ENCODE measurements at places on chromosomes 2 and 18.
A peak's percentile ranks its signal among the peaks of the same experiment; 100 is the strongest.

GRCh38 chr2:190158798-190159434, 96.4 kb upstream of the MSTN start:
- DNase-seq, result no peak

DNA sequence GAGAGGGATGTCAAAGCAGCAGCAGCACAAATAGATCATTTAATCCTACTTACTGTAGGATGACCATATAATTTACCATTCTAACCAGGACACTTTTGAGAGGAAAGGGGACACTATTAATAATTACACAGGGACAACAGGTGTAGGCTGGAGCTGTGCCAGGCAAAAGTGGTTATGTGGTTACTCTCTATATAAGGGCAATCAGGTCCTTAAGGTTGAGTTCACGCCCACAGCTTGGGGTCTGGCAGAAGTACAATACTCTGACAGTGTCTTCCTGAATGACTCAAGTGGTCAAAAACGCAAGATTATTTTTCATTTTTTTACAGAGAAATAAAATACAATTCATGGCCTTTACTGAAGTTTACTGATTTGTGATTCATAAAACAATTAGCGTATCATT, 2.8 kb downstream of the PREPL start:
- DNase-seq, result peak; percentile 59

DNA sequence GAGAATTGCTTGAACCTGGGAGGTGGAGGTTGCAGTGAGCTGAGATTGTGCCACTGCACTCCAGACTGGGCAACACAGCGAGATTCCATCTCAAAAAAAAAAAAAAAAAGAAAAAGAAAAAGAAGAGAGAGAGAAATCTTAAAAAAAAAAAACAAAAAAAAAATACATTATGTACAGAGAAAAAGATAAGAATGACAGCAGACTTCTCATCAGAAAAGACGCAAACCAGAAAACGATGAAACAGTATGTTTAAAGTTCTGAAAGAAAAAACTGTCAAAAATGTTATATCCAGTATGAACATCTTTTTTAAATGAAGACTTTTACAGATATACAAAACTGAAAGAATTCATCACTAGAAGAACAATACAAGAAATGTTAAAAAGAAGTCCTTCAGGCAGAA, 60.4 kb downstream of the LNPK start:
- no peak for DNase-seq

GRCh38 chr2:134127496-134127895, 126.4 kb upstream of the MGAT5 start:
- DNase-seq, result peak; percentile 84

DNA sequence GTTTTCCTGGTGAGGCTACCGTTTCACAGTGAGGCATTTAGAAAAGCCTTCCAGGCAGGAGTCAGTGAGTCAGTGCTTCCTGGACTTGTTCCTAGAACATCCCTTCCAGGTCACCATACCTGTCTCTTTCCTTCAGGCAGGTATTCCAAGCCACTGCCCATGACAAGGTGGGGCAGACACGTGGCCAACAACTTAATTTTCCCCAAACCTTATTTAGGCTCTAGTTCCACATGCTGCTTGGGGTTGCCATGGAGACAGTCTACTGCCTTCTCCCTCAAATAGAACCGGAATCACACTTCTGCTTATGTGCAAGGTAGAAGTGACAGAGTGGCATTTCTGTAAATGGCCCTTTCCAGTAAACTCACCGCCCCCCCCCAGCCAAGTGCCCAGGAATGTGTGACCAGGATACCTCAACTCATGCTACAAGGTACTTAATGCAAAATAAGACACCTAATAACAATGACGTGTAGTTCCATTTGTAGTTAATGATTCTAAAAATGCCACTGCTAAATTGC, 258.3 kb downstream of the PRKCE start:
- DNase-seq, result no peak

- DNase-seq, result no peak
Observed at GRCh38 chr2:166361351-166362153, 14.2 kb downstream of the SCN9A start.

- no peak for DNase-seq
Observed at GRCh38 chr2:99545604-99546003, 55.8 kb upstream of the REV1 start.

- no peak for DNase-seq
Observed at GRCh38 chr18:39693359-39693758, 2127.8 kb upstream of the CELF4 start.

DNA sequence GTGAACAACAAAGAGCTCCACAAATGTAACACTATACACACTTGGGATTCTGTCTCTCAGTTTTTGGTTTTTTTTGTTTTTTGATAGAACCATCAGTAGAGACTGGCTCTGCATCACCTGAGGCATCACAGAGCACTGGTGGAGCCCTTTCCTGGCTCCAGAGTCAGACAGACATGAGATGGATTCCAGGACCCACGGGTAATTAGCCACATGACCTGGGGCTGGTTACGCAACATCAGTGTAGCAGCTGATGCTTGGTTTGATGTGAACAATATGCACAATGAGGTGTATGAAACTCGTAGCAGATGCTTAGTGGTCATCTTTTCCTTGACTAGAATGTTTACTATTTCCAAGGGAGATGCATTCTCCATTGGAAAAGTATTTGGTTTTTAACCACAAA, 40.7 kb downstream of the CMPK2 start:
- DNase-seq, result no peak

- DNase-seq, result no peak
Observed at GRCh38 chr2:149018981-149019380, 19.5 kb upstream of the LYPD6B start.

DNA sequence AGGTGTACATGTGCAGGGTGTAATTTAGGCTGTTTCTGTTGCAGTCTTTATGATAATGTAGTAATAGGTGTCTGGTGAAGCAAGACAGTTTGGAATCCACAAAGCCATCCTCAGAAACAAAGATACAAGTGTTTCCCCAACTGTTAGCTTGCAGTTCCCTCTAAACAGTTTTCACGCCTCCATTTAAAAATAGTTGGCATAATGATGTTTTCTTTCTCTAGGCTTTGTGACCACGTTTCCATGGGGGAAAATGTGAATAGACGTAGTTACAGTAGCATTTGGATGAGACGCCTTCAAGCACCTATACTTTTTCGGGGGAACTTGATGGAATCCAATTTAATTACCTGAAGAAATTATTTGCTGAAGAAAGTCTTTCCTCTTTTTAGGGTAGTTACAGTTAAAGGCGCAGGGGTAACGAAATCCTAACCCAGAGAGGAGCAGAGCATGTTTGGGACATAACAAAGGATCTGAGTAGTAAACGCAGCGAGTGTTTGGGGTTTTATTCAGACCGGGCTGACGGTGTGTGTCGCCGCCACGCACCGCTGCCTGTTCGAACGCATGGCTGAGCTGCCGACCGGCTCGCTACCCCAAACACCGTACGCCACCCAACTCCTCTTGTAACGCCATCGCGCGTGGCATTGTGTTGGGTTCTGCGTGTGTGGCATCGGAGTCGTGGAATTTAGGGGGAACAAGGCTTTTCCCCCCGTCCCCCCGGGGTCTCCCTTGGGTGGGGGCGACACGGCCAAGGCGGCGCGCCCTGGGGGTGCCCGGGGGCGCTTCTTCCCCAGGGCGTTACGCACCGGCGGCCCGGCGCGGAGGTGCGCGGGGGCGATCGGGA, 681 bp upstream of the NRP2 start:
- DNase-seq, result peak; percentile 43

- DNase-seq, result no peak
Observed at GRCh38 chr18:24731158-24731557, 270.7 kb downstream of the HRH4 start.

DNA sequence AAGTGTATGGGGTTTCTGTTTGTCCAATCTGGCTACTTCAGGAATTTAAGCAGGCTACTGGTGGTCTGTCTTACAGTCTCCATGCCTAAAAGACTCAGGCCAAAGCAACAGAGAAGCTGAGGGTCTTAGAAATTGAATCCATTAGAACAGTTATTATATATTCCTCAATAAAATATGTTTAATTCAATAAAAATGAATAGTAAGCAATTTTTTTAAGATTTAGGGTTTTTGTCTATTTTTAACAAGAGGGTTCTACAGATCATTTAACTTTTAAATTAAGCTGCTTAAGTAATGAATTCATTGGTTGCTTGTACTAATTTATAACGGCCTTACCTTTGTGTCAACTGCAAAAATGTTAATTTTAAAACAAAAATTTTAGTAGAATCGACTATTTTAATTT, 832.6 kb upstream of the SLC39A10 start:
- DNase-seq, result no peak

GRCh38 chr2:52934920-52935640, 832.5 kb upstream of the CHAC2 start:
- DNase-seq, result no peak

DNA sequence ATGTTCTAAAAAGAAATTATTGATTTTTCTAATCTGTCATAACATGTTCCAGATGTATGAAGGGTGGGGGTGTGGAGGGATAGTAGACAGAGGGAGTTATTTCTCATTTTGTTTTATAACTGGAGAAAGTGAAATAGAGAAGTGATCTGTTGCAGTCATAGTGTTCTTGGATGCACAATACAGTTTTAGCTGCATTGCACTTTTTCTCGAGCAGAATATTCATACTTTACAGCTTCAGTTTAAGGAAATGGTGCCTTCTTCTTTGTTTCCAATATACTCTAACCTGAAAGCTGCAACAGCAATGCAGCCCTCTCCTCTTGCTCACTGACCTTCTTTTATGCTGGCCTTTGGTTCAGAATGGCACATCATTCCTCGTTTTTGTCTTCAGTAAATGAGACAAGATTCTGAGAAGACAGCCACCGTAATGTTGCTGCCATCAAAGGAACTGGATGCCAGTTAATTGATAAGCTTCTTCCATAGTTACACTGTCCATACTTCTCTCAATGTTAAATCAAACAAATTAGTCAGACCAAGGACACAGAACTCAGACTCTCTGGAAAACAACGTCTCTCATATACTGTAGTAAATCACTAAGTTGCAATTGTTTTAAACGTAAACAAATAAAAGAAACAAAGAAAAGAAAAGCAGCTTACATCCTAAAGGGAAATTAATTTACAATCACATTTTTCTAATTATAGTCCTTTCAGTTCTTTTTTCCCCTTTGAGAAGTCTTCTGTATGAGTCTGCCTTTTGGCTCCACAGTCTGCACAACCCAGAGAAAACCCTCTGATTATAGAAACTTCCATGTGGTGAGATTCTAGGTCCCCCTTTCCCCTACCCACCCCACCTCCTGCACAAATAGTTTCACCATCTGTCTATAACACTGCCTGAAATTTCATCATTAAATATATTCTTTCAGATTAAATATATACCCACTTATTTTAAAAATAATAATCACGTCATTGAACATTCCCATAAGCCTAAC, 97.4 kb upstream of the UGP2 start:
- DNase-seq, result no peak

- DNase-seq, result no peak
Observed at GRCh38 chr18:57843386-57843785, 40.3 kb upstream of the ATP8B1 start.

DNA sequence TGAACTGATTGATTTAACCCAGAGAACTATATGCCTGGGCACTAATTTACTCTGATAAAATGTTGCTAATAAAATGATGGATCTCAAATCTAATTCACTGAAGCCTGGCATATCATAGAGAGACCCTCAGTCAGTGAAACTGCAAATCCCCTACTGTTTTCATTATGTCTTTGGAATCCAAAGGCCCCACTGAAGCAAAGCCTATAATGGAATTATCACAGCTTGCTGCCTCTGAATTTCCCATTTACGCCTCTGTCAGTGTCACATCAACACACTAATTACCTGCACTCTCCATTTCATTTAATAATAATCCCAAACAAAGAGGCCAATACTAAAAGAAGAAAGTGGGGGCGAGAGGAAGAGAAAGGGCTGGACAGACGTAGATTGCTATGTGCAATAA, 470.9 kb downstream of the MBD2 start:
- no peak for DNase-seq

- no peak for DNase-seq
Observed at GRCh38 chr2:20042531-20042930, 8.9 kb downstream of the LAPTM4A start.
